ENCODE measurements at places on chromosomes 5 and 9.

GRCh38 chr9:89360465-89360864, 42.2 kb downstream of the SECISBP2 start:
- no peak for DNase-seq

DNA sequence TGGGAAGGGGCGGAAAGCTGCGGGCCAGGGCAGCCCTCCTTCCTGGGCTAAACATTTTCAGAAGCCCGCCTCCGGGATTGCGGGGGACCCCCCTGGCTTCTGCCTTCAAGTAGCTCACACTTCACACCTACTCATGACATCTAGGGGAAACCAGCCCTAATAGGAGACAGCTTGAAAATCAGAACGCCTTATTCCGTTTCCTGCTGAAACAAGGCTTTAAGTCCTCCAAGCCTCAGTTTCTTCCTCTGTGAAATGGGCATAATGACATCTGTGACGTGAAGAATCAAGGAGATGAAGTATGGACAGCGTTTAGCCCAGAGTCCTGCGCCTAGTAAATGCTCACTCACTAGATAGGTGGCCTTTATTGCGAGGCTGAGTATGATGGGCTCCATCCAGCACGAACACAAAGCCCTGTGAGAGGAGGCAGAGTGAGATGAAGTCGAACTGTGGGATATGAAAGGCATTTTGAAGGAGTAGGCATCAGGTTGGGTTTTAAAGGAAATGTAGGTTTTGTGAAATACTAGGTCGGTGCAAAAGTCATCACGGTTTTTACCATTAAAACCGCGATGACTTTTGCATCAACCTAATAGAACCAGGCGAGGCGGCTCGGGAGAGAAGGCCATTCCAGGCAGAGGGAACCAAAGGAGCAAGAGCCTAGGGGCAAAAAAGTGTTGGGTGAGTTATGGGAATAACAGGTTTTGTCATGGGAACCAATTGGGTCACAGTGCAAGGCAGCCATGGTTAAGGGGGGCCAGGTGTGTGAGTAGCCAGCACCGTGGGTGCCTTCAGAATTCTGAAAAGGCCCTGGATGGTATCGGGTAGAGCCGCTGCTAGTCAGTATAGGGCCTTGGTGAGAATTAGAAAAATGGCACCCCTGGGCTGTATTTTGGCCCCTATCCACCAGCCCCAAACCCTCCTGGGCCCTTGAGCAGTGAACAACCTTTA, 1.0 kb upstream of the TSC1 start:
- DNase-seq = no peak

DNA sequence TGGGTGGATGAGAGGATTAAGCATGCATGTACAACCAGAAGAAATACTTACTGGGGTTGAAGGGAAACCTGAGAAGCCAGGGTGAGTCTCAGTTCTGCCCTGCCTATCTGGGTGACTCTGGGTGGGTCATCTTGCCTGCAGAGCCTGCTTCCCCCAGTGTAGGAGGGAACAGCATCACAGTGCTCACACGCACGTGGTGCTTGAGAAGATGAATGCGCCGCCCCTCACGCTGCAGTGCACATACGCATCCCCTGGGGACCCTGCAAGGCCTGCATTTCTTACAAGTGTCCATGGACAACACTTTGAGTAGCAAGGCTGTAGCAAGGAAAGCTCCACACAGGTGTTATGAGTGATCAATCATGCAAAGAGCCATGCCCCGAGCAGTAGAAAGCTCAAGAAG, 18.7 kb upstream of the GABBR2 start:
- DNase-seq = no peak

GRCh38 chr9:116504081-116504480, 183.0 kb upstream of the TRIM32 start:
- DNase-seq = no peak

- DNase-seq = peak; percentile 91
These were observed 1.1 kb upstream of the TRIM41 start for GRCh38 chr5:181221792-181222629.

GRCh38 chr9:108603141-108603540, 252.6 kb downstream of the ACTL7B start:
- DNase-seq = no peak

DNA sequence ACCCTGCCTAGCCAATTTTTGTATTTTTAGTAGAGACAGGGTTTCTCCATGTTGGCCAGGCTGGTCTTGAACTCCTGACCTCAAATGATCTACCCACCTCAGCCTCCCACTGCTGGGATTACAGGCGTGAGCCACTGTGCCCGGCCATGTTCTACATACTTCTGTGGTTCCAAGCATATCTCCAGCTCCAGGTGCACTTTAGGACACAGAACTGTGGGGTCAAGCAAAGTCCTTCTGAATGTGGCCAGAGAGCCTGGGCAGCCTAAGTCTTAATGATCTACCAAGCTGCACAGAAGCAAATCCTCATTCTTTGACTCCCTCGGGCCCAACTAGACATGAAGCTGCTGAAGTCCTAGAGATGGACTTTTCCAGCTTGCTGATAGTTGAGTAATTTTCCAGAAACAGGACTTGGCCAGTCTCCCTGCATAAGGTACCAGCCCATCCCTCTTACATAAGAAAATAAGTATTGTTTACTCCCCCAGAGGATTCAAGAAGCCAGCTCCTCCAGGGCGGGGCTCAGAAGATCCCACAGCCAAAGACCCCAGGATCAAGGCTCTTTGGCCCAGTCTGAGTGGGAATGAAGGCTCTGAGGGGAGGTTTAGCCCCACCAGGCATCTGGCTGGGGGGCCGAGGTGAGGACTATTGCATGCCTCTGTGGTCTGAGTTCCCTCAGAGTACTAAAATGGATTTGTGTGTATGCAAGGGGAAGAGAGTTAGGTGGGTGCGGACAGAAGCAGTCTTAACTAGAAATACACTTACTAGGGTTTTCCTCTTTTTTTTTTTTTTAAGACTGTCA, 8.7 kb downstream of the CLTB start:
- no peak for DNase-seq

GRCh38 chr5:154757814-154758406, 2.7 kb downstream of the LARP1 start:
- peak; percentile 45 for DNase-seq

DNA sequence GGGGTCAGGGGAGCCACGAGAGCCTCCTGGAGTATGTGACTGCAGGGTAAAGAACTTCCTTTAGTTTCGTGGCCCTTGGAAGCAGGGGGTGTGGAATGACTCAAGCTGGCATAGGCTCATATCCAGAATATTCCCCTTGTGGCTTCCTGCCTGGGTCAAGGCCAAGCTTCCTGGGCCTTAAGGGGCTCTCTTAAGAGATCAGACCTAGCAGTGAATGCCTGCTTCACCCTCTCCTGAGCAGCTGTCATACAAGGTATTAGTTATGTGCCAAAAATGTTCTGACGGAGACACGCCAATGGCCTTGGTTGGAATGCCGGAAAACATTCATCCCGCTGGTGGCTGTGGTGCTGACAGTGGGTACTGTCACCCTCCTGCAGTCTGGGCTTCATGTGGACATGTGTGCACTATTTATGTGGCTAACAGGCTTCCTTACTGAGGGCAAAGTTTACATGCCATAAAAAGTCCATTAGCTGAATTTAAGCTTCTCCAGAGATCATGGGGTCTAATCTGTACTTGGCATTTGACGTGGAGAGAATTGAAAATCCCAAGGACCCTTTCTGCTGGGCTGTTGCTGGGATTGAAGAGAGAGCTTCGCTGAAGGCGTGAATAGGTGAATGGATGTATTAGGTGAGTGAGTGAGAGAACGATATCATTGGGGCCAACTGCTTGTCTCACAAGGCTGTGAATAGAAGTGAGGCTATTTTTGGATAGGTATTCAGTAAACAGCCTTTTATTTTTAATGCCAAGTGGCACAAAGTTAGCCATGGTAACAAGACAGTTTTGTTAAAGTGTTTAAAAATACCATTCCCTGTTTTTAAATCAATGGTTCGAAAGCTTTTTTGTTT, 156.8 kb downstream of the MACROH2A1 start:
- DNase-seq = no peak

DNA sequence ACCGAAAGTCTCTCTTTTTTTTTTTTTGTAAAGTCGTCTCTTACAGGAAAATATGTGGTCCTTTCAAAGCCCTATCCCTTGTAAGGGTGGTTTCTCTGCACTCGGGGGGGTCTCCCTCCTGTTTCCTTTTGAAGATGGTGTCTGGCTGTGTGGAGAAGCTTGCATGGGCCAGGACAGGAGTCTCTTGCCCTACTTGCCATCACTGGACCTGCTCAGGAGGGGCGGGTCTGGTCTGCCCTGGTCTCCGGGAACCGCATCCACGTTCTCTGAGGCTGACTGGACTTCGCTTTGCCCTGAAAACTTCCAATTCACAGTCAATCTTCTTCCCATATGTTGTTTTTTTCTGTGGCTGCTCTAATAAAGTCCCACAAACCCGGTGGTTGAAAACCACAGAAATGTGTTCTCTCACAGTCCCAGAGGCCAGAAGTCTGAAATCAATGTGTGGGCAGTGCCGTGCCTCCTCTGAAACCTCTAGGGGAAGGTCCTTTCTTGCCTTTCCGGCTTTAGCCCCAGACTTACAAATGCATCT, 92.9 kb upstream of the IER5L start:
- no peak for DNase-seq

DNA sequence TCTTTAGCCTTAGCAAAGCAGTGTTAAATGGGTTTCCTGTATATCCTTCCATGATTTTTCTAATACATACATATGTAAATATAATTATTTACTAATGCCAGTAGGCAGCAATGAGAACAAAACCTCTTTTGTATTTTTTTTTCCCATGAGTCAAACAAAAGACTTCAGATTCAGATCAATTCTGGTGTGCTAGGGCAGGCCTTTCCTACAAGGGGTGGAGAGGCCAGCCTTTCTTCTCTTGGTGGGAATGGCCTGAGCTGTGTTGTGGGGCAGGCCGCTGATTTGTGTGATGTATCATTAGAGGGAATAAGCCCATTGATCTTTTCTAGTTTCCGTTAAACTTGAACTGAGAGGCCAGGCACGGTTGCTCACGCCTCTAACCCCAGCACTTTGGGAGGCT, 115.5 kb upstream of the DMRT1 start:
- no peak for DNase-seq

DNA sequence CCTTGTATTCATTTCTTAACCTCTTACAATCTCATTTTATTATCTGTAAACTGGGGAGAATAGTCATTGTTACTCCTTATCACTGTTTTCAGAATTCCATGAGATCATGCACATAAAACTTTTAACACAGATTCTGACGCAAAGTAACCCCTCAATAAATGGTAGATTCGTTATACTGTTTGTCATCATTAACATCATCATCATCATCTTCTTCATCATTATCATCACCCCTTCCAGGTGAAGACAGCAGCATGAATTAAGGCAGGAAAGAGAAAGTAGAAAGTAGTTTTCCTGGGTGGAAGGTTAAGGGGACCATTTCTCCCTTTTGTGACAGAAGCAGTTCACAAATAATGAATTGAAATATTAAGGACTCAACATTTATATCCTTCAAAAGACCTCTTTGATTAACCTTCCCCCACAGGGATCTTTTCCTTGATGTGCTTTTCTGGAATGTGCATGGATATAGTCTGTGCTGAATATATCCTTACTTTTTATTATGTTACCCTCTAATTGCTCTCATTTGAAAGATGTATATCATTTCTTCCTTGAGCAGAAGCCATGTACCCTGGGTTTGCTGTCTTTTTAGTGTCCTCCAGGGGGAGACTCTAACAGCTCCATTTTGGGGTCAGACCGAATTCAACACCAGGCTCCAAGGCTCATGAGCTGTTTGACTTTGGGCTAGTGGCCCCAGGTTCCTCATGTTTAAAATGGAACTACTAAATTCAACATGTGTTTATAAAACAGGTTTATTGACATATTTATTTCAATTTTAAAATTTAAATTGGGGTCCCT, 1029.9 kb upstream of the WWC1 start:
- no peak for DNase-seq

DNA sequence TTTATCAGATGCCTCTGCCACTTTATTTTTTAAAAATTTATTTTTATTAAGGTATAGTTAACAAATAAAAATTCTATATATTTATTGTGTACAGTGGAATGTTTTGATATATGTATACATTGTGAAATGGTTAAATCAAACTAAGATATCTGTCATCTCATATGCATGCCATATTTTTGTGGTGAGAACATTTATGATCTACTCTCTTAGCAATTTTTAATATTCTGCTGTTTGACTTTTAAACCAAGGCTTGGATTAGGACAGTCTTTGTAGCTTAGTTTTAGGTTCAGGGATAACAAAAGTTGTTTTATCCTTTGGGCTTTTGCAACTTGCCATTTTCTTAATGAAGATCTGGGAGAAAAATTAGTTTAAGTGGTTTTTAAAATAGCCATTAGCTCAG, 46.0 kb upstream of the CDKN2B start:
- DNase-seq = no peak

DNA sequence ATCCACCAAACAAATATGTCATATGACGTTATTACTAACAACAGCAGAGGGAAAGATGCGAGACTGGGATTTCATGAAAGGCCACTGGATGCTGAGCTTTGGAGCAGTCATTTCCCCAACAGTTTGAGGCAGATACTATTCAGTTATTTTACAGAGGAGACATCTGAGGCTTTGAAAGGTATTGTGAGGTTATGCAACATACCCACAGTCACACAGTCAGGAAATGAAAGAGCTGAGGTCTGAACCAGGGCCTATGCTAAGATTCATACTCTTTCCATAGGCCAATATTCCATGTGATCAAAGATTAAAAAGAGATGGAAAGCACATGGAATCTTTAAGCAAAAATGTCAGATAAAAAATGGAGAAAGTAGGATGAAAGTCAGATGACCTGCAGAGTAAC, 63.0 kb downstream of the LPAR1 start:
- DNase-seq = no peak

DNA sequence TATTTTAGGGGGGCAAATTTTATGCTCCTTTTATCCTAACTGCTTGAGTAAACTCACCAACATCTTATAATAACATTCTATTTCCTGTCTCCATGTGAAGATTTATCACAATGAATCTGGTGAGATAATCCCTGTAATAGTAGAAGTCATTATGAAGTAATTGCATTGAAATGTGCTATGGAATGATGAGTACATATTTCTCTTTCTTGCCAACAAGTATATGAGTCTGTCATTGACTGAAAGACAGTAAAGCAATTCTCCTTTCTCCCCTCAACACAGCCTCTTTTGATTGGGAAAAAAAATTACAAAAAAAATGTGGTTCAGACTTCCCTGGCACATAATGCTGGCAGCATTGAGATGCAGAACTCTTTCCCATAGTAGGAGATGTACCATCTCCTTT, 459.2 kb upstream of the RGMB start:
- DNase-seq = no peak

DNA sequence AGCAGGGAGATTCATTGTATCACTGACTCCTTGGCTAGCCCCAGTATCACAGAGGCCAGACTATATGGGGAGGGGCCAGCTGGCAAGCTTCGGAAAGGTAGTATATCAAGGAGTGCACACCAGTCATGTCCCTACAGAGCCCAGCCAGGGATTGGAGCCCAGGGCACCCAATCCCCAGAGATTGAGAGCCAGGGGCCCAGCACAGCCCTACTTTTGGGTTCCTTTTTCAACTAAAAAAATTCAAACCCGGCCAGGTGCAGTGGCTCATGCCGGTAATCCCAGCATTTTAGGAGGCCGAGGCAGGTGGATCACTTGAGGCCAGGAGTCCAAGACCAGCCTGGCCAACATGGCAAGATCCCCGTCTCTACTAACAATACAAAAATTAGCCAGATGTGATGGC, 5.4 kb upstream of the MYORG start:
- no peak for DNase-seq
